ENCODE measurements at places on chromosomes 5 and 9.

- DNase-seq: no peak
These were observed 77.8 kb downstream of the BOD1 start for GRCh38 chr5:173538654-173539053.

DNA sequence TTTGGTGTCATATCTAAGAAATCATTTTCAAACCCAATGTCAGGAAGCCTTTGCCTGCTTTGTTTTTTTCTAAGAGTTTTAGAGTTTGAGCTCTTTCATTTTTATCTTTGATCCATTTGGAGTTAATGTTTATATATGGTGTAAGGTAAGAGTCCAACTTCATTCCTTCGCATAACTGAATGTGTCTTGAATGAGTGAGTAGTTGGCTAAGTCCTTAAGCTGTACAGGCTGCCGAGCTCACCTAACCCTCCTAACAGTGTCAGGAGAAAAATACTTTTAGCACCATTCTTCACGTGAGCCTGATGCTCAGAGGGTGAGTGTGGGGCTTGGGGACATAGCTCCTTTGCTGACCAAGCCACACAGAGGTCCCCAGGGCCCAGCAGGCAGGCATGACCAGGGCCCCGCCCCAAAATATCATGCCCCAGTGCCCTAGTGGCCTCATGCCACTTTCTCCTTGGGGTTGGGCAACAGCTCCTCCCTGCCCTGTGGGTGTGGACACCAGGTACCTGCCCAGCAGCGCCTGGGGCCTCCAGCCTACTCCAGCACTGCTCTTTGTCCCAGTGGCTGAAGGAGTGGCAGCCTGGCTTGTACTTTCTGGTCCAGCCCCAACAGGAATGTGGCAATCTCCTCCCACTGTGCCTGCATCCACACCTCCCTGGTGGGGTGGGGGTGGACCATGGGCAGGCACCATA, 17.2 kb downstream of the PPARGC1B start:
- DNase-seq: no peak

GRCh38 chr9:98879094-98879962, 64.4 kb upstream of the COL15A1 start:
- DNase-seq: no peak

- DNase-seq: no peak
These were observed 139.5 kb downstream of the KDM4C start for GRCh38 chr9:6897207-6897822.

DNA sequence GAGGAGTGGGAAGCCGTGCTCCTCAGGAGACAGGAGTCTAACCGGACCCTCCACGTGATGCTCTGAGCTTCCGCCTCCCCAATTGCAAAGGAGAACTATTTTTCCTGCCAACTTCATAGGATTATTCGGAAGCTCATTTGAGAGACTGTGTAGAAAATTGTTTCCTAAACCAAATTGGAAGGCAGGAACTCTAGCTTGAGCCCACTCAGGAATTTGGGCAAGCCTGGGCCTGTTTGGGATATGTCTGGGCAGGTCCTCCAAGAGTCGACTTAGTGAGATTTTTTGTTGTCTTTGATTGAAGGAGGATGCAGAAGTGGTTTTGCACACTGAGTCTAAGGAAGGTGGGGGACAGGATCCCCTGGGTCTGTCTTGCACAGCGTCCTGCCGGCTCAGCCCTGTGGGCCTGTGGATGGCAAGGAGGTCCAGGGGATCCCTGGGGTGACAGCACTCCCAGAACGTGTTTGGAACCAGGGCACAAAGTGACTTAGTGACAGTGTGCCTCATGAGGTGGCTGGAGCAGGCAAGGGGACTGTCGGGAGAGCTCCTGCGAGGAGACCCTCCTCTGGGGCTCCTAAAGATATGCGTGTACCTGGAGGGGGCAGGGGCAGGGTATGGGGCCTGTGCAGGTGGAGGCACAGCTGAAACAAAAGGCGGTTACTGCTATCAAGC, 283.3 kb downstream of the NSG2 start:
- DNase-seq: no peak

GRCh38 chr5:116436674-116437350, 137.8 kb downstream of the SEMA6A start:
- DNase-seq: no peak

DNA sequence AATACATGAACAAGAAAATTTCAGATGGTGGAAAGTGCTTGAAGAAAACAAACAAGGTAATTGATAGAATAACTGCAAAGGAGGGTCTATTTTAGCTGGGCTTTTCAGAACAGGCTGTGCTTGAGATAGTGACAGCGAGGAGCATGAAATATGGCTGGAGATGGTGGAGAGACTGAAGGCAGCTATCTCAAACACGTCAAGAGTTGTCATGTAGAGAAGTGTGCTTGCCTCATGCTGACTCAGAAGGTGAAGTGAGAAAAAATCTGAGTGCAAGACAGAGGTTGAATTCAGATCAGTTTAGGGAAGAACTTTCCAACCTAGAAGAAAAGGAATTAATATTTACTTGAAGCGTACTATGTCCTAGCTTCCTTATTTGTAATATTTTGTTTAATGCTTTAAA, 115.5 kb upstream of the RANBP3L start:
- DNase-seq: no peak

- DNase-seq: no peak
These were observed 399.3 kb upstream of the TRPC7 start for GRCh38 chr5:136764601-136765000.

DNA sequence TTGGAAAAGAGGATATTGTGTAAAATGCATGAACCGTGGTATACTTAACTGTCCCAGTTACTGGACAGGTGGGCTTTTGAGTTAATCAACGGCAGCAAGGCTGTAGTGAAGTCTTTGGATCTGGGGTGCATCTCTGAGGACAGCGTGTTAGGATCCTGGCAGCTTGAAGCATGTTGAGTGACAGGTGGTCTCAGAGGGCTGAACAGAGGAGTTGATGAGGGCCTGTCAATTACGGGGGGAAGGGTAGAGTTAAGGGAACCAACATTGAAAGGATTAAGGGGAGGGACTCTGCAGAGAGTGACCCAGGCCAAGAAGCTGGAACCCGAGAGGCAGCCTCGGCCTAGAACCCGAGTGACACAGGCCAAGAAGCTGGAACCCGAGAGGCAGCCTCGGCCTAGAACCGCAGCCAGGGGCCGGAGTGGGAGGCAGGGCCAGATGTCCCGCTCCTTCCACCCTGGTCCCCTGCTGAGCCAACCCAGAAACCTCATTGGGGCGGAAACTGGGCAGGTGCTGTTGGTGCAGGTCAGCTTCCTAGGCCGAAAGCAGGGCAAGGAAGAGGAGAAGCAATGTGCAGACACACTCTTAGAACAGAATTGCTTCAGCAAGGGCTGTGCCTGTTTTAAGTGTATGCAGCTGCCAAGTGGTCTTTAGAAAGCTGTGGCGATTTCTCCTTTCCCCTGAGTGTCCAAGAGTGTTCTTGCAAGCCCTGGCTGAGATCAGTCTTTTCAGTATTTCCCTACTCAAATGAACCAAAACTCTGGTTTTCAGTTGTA, 62.0 kb downstream of the ANKRD33B start:
- no peak for DNase-seq

DNA sequence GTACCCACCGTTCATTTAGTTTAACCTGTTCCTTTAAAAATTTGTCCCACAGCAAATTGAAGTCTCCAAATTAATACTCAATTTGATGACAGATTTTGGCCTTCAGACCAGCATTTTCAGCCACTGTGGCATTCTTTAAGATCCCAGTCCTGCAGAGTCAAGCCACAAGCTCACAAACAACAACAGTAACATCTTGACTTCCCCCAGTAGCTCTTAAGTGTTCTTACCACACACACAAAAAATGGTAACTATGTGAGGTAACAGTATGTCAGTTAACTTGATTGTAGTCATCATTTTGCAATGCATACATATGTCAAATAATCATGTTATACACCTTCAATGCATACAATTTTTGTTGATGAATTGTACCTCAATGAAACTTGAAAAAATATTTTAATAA, 247.9 kb downstream of the LURAP1L start:
- DNase-seq: no peak

DNA sequence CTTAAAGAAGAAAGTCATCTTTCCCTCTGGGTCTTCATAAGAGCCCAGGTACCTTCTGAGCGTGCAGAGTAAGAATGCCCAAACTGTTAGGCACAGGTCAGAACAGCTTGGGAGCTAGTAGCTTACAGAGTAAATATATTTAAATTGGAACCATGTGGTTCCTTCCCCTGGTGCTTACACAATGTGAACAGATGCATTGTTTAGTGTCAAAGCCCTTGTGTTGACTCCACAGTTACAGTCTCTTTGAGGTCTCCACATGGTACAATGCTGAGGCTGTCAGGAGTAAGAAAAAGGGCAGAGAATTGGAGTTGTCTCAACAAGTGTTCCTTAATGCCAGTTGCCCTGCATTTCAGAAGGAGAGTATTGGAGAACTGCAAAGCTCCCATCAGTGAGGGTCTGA, 188.5 kb downstream of the PAPPA start:
- DNase-seq: no peak

- DNase-seq: no peak
These were observed 292.1 kb downstream of the ARRDC3 start for GRCh38 chr5:91090995-91091394.

GRCh38 chr9:124293718-124294506, 36.2 kb downstream of the NEK6 start:
- no peak for DNase-seq

DNA sequence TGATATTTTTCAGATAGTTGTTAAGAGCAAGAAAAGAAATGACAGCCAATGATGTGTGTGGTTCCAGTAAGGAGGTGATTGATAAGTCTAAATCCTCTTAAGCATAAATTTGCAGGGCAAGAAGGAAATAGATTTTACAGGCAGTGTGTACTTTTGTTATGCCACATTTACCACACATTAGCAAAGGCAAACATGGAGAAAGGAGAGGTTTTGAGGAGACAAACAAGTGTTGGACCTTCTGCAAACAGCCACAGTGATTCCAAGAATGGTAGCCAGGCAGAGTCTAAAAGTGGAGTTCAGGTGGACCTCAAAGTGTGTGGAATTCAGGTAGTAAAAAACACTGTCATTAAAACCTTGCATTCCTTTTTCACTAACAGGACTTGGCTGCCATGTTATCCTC, 295.9 kb upstream of the ITGA1 start:
- DNase-seq: no peak

- no peak for DNase-seq
These were observed 41.7 kb upstream of the UBAC1 start for GRCh38 chr9:136002881-136003280.

- DNase-seq: no peak
These were observed 24.5 kb upstream of the PDZD2 start for GRCh38 chr5:31614151-31615020.

- no peak for DNase-seq
These were observed 83.2 kb upstream of the FST start for GRCh38 chr5:53397141-53397757.

DNA sequence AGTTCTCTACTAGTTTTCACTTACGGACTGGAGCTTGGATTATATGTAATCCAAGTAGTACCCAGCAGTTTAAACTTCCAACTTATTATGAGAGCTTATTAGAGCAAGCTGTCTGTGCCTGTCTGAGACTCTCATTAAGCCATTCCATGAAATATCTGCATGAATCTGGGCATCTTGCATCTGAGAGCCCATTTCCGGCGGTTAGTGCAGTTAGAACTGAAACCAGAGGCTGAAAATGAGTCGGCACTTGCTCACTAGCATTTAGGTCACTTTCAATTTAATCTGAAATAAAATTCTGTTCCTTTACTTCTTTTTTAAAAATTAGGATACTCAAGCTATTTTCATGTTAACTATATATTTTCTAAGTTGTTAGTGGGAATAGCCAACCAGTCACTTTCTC, 102.2 kb downstream of the MEGF10 start:
- no peak for DNase-seq

DNA sequence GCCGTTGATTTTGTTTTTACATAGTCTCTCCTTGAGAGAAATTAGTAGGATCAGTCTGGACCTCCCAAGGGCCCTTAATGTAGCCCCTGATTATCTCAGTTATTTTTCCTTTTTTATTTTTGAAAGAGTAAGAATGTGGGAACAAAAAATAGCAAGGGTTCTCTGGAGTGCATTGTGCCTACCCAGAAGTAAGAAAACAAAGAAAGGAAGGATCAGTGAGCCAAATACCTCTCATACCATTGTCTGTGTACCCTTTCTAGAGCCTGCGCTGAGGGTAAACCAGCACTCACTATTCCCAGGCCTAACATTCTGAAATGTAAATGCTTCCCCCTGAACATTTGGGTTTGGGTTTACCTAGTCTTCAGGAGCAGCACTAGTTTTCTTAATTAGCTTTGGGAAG, 213.0 kb upstream of the TARS1 start:
- DNase-seq: no peak

GRCh38 chr5:151671950-151672349, 14.8 kb downstream of the SPARC start:
- DNase-seq: no peak

DNA sequence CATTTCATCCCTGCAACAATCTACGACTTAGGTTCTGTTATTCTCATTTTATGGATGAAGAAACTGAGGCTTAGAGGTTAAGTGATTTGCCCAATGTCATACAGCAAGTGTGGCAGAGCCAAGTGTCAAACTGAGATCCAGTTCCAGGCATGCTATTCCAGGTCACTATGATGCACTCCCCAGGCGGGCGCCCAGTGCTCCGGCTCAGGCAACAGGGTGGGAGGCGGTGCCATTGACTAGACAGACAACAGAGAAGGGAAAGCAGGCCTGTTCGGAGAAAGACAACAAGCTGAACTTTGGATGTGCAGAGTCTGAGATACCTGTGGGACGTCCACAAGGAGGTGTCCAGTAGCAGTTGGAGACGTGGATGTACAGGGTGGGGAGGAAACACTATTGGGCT, 10.8 kb upstream of the DDX41 start:
- no peak for DNase-seq

DNA sequence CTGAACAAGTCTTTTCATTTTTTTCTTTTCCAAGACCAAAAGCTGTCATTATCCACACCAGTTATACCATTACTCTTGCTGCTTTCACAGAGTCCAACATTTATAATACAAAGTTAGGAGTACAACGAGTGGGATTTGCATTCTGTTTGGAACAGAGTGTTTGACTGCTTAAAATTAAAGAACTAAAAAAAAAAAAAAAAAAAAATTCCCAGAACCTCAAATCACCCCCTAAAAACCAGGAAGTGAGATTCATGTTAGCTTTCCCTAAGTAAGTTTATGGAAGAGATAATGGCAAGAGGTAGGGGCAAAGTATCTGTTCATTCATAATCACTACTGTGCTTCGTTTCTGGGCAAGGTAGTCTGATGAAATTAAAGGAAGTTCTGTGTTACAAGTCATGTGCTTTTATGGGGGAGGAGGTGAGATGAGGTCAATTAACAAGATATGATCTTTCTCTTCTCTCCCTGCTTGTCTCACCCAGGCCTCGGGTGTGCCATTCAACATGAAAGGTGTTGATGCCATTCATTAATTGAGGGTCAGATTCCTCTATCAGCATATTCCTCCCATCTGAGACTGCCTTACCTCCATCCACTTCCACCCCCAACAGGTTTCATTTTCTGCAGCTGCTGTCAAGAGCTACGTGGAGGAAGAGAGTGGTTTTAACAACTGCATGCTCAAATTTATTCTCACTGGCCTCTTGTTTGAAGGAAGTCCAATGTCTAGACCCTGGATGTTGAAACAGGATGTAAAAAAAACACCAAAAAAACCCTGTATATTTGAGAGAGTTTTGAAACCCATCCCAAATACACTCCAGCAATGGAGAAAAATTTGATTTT, 58.1 kb downstream of the MARCHF3 start:
- peak; percentile 76 for DNase-seq

- no peak for DNase-seq
These were observed 20.8 kb downstream of the OR1L3 start for GRCh38 chr9:122695696-122696095.

- DNase-seq: no peak
These were observed 84.5 kb upstream of the SIMC1 start for GRCh38 chr5:176153741-176154140.
